Mesendoderm (in vitro differentiated cells): ENCODE measurements at places on chromosomes 2 and 18.

- no peak for DNase-seq
These were observed 703.4 kb upstream of the LINC00305 start for GRCh38 chr18:64852281-64852680.

- DNase-seq: no peak
These were observed 52.9 kb upstream of the XDH start for GRCh38 chr2:31467426-31467825.

DNA sequence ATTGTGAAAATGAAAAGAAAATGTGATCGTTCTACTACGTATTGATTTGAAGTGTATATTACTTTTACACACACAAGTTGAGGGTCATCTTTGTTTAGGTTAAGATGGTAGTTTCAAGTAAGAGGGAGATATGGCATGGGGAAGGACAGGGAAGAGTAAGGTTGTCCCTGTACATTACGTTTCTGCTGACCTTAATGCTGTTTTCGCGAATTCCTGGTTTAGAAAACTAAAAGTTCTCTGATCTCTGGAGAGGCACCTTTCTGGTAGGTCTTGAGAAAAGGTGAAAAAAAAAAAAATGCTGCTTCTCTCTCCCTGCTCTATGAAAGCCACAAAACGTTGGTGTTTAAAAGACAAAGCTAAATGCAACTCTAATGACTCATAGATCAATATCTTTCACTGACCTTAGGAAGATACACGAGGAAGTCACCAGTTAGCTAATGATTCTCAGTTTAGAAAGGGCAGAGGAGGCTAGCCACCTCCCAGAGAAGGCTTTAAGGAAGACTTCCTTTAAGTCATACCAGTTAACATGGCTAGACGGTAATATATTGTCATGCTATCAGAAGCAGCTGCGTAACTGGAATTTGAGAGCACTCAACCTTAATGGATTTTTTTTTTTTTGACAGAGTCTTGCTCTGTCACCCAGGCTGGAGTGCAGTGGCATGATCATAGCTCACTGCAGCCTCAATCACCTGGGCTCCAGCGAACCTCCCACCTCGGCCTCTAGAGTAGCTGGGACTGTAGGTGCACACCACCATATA, 13.2 kb downstream of the TXNDC2 start:
- DNase-seq: peak; percentile 89

DNA sequence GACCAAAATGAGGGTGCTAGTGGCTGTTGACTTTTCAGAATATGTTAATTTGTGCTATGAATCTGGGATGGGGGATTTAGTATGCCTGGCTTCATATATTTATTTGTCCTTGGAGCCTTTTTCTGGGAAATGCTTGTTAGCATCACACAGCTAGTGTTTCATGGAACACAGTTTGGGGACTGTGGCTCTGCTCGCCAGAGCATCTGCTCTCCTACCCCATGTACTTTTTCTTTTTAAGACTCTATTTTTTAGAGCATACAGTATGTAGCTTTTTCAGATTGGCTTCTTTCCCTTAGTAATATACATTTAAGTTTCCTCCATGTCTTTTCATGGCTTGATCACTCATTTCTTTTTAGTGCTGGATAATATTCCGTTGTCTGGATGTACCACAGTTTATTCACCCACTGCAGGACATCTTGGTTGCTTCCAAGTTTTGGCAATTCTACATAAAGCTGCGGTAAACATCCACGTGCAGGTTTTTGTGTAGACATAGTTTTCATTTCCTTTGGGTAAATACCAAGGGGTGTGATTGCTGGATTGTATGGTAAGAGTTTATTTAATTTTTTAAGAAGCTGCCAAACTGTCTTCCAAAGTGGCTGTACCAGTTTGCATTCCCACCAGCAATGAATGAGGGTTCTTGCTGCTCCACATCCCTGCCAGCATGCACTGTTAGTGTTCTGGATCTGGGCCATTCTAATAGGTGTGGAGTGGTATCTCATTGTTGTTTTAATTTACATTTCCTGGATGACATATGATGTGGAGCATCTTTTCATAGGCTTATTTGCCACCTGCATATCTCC, 44.1 kb downstream of the EFR3B start:
- no peak for DNase-seq

DNA sequence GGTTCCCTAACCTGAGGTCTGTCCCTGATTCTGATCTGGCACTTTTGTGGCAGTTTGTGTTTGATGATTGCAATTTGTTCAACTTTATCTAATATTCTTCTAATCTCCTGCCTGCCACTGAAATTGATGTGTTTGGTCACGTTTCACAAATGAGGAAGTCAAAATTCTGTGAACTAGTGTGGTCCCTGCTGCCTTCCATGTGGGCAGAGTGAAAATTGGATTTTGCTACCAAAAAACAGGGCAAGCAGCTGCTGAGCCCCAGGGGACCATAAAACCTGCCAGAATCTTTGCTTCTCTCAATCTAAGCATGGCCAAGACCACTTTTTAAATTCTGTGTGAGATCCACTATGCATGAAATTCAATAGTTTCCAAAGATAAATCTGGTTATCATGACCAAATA, 195.5 kb upstream of the CYRIA start:
- DNase-seq: no peak

DNA sequence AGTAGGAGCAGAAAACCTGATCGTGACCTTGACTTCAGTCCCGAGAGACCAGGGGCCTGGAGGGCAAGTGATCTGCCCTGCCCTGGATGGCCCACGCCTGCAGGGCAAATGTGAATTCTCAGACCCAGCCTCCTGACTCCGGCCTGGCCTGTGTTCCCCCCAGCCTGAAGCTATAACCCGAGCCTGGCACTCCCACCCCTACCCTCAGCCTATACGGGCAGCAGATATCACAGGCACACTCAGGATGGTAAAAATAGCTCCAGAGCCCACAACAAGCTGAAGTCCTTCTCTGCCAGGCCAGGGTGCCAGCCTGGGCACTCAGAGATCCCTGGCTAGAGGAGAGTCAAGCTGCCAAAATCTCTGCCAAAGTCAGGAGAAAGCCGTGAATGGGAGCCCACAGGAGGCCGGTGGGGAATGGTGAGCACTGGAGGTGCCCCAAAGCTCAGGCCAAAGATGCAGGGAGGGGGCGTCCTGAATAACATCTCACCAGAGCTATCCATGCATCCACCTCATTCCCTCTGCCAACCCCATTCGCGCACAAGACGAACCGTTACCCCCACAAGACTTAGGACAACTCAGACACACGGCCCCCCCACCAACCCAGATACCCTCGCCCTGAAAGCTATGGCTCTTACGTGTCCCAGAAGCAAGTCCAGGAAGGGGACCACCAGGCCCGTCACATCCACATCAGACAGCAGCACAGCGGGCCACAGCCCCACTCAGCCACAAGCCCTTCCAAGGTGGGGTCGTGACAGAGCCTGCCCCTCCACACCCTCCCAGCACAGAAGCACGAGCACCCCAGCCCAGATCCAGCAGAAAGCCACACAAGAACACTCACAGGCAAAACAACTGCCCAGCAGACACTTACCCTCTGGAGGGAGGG, 144.9 kb downstream of the TNS1 start:
- no peak for DNase-seq

DNA sequence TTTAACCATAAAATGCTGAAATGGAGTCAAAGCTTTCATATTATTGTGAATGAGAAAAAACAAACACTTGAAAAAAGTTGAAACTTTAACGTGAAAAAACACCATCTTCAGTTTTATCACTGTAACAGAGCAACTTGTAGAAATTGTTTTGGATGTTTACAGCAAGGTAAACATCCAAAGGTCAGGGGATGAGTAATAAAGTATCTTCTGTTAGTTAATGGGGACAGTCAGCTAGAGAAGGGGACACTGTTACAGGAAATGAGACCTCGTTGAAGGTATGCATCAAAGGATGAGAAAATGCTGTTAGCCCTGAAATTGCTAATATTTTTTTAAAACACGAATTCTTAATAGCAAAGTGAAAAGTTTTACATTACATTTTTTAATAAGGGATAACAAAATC, 2.9 kb downstream of the RHBDD1 start:
- no peak for DNase-seq

GRCh38 chr18:51666763-51667191, 469.3 kb upstream of the MEX3C start:
- DNase-seq: no peak

DNA sequence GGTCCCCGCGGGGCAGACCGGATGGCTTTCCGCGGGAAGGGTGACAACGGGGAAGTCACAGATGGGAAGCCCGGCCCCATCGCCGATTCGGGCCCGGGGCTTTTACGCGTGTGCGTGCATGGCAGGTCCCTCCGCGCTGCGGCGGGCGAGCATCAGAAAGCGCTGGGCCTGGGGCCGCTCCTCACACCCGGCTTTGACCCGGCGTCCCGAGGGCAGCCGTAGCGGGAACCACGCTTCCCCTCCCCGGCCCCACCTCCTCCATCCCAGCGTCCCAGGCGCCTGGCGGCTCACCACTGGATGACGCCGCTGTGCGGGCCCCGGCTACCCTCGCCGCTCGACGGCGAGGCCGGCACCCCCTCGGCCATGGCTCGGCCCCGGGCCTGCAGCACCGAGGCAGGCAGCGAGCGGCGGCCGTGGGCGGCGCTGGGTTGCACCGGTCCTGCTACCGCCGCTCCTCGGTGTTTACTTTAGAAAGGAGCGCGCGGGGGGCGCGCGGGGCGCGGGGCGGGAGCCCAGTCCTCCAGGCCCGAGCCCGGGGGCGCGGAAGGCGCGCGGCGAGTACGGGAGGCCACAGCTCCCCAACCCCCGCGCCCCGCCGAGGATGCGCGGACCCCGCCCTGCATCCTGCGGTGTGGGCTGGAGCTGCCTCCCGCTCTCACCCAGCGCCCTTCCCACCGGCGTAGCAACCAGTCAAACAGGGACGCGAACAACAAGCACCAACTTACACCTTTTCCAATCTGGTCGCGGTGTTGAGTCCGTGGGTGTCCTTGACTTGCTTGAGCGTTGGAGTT, 806 bp downstream of the RFX8 start:
- peak; percentile 59 for DNase-seq

DNA sequence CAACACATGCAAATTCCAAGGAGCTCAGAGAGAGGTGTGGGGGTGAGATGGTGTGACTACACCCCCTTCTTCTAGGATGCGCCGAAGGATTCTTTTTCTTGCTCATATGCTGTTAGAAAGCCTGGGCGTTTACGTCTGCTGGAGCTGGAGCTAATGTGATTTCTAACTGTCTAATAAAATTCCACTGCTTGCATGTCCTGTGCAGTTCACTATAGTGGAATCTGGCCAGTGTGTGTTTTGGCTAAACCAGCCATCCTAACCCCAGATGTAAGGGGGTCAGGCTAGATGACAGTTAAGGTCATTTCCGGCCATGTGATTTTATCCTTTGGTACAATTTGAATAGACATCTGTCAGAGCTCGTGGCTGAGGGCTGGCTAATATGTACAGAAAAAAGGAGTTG, 194.1 kb downstream of the PRKCE start:
- no peak for DNase-seq

DNA sequence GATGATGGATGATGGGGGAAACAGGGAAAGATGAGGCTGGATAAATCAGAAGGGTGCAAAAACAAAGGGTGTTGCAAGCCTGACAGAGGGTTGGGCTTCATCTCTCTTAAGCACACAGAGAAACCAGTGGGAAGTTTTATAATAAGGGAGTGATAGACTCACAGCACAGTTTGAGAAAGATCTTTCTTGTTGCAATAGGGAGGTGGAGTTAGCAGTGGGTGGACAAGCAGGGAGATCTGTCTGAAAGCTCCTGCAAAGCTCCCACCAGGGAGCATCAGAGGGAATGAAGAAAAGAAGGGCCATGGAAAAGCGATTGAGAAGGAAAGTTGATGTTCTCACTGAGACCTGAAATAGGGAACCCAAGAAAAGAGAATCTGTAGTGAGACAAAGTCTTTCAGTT, 64.9 kb downstream of the BOD1L2 start:
- DNase-seq: no peak

DNA sequence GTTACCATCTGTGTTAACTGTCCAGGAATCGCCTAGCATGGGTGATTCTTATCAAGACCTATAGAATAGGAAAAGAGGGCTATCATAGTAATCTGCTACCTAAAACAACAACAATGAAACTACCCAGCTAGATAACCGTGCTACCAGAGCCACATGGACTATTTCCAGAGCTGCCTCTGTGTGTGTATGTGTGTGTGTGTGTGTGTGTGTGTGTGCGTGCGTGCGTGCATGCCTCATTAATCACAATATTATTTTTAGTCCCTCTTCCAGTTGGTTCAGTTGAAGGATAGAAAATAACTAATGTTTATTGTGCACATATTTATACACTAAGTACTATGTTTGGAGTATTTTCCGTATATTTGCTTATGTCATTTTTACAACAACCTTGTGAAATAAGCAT, 201.1 kb downstream of the SP3 start:
- DNase-seq: no peak

DNA sequence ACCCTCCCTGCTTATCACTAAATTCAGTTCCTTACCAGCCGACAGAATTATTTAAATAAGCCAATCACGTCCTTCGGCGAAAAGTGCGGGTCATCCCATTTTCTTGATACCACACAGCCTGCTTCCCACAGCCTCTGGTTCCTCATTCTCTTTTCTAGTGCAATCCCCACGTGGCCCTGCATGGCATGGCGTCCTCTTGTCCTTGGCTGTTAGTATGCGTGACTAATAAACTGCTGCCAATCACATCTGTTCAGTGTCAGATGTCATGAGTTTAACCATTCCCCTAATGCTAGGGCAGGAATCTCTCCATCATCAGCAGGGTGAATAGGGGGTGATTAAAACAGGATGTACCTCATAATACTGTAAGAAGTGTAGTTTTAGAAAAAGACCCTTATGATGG, 62.8 kb upstream of the TSPYL6 start:
- no peak for DNase-seq

DNA sequence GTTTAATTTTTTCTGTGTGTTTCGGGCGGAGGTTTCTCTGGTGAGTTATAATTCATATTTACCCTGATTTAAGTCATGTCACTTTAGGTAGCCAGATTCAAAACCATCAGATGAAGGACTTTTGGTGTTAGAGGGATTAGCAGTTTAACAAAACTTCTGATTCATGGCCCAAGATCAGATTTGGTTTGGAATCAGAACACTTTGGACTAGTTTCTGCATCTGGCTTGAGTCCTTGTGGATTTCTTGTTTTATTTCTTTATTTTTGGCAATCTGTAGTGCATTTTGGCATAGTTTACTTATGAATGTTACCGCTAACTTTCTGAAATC, 3.5 kb downstream of the NEDD4L start:
- DNase-seq: no peak

- DNase-seq: no peak
These were observed 128.6 kb downstream of the NCK2 start for GRCh38 chr2:105873281-105873680.
